Liver (tissue), 10 donors: ENCODE measurements at places on chromosomes 16 and 17. TPM values are rescaled to one million over a fixed set of nuclear protein-coding genes. Genes with fewer than 3 reads are reported as not detected.

NPIPB2 gene
- total RNA-seq, result 3.3 TPM

TMEM235 gene
- total RNA-seq, result not detected

GLIS2 gene
- total RNA-seq, result 1.2 TPM

OR3A3 gene
- total RNA-seq, result not detected

DRG2 gene
- 10.9 TPM for total RNA-seq

NPIPB6 gene
- total RNA-seq, result 0.75 TPM
